Endothelial cell of umbilical vein (primary cell): ENCODE measurements at places on chromosomes 3 and 15. TPM values are rescaled to one million over a fixed set of nuclear protein-coding genes. Genes with fewer than 3 reads are reported as not detected.

Gene DNAJB11
- 25.2 and 39.5 TPM in 2 replicates for polyA plus RNA-seq

Gene SLC2A2
- polyA plus RNA-seq, result not detected in 2 replicates

- no peak for DNase-seq
Measured at GRCh38 chr3:15787526-15787925, 10.3 kb downstream of the ANKRD28 start.

GRCh38 chr3:46406443-46406787 lies 451 bp downstream of the CCR5AS start:
- peak; percentile 59 for DNase-seq

DNA sequence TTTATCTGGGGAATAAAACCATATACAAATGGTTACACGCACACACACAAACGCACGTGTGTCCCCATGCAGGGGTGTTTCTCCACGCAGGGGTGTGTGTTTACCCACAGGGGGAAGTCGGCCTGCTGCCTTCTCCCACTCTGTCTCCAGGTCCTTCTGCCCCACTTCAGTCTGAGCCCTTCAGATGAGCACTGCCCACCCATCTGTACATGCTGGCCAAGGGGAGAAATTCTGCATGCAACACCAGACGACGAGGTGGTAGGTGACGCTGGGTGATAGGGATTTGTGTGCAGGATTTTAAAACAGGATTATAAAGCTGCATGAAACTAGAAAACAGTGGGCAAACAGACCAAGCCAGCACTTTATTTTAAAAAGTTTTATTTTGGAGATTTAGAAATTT lies 122.5 kb downstream of the TJP1 start:
- DNase-seq, result no peak

GRCh38 chr3:185405664-185406063 lies 42.7 kb downstream of the MAP3K13 start:
- DNase-seq, result no peak

- no peak for DNase-seq
Measured at GRCh38 chr3:4665197-4665596, 172.0 kb downstream of the ITPR1 start.

GRCh38 chr3:39433642-39434041 lies 27.1 kb downstream of the RPSA start:
- peak; percentile 76 for DNase-seq

GRCh38 chr15:70517194-70517590 lies 246.2 kb downstream of the UACA start:
- DNase-seq, result no peak

- no peak for DNase-seq
Measured at GRCh38 chr15:64622410-64623260, 152.8 kb downstream of the RBPMS2 start.
